ENCODE measurements at places on chromosomes 13 and 19. TPM values are rescaled to one million over a fixed set of nuclear protein-coding genes. Genes with fewer than 3 reads are reported as not detected.

BICRA gene
- total RNA-seq: 19.7 TPM

GDF15 gene
- 28.2 TPM for total RNA-seq

CD33 gene
- total RNA-seq: 6.9 TPM

LILRB2 gene
- total RNA-seq: 9.6 TPM

VSTM1 gene
- not detected for total RNA-seq

LRG1 gene
- total RNA-seq: 7.9 TPM

PPP1R13L gene
- 21.1 TPM for total RNA-seq

C19orf85 gene
- not detected for total RNA-seq

TMEM150B gene
- 31.6 TPM for total RNA-seq

KIR2DL3 gene
- not detected for total RNA-seq

MBD3L3 gene
- not detected for total RNA-seq

ZNF625 gene
- 8.0 TPM for total RNA-seq

ZIC2 gene
- 0.09 TPM for total RNA-seq

ZNF585A gene
- total RNA-seq: 5.1 TPM

RDH13 gene
- total RNA-seq: 55.0 TPM

UBL3 gene
- 58.1 TPM for total RNA-seq

TJP3 gene
- 167 TPM for total RNA-seq

TSKS gene
- total RNA-seq: not detected

GFY gene
- not detected for total RNA-seq

NKG7 gene
- total RNA-seq: 4.3 TPM

ARHGEF1 gene
- 92.3 TPM for total RNA-seq

KMT2B gene
- 37.5 TPM for total RNA-seq

ADM5 gene
- 0.69 TPM for total RNA-seq

PGPEP1 gene
- 91.5 TPM for total RNA-seq

TEX101 gene
- not detected for total RNA-seq

FFAR2 gene
- total RNA-seq: 0.32 TPM

SLC1A6 gene
- total RNA-seq: not detected

ZNF460 gene
- 25.7 TPM for total RNA-seq

TMC4 gene
- 178 TPM for total RNA-seq

IGFL2 gene
- total RNA-seq: not detected

ZNF813 gene
- 4.1 TPM for total RNA-seq

LENG8 gene
- 199 TPM for total RNA-seq

BRME1 gene
- 5.5 TPM for total RNA-seq

ZNF442 gene
- 2.2 TPM for total RNA-seq

F2RL3 gene
- 1.6 TPM for total RNA-seq
